Amniotic epithelial cell (primary cell): ENCODE measurements at places on chromosomes 13 and 19.
A peak's percentile ranks its signal among the peaks of the same experiment; 100 is the strongest.

GRCh38 chr13:97878431-97879375 is 74.8 kb upstream of the IPO5 start:
- DNase-seq = no peak

DNA sequence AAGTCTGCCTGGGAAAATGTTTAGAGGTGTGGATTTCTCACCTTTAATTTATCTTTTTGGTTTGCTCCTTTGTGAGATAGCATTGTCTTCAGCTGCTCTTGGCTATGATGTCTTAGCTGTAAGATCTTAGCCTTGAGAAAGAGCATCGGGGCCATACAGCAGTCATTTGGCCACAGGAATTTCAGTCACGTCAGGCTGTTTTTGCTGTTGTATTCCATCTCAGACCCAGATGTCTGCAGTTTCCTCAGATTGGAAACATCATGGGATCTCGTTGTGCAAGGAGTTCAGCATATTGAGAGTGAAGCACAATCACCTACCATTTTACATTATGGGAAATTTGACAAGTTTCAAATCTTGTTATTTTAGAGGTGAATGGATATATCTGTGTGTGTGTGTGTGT is 89.3 kb upstream of the C1QTNF9B start:
- DNase-seq = peak; percentile 100

- DNase-seq = peak; percentile 11
These were observed 28.7 kb upstream of the KCTD15 start for GRCh38 chr19:33767898-33768413.

DNA sequence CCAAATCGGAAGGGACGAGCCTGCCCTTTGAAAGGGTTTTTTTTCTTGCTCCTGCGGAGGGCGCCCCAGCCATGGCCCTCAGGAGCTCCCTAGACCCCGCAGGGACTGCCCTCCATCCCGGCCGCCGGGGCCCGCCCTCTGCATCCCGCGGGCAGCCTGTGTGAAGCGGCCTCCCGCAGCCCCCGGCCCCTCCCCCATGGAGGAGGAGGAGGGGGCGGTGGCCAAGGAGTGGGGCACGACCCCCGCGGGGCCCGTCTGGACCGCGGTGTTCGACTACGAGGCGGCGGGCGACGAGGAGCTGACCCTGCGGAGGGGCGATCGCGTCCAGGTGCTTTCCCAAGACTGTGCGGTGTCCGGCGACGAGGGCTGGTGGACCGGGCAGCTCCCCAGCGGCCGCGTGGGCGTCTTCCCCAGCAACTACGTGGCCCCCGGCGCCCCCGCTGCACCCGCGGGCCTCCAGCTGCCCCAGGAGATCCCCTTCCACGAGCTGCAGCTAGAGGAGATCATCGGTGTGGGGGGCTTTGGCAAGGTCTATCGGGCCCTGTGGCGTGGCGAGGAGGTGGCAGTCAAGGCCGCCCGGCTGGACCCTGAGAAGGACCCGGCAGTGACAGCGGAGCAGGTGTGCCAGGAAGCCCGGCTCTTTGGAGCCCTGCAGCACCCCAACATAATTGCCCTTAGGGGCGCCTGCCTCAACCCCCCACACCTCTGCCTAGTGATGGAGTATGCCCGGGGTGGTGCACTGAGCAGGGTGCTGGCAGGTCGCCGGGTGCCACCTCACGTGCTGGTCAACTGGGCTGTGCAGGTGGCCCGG is 815 bp downstream of the MAP3K10 start:
- DNase-seq = no peak

GRCh38 chr13:33846303-33847062 is 28.5 kb downstream of the RFC3 start:
- DNase-seq = no peak

DNA sequence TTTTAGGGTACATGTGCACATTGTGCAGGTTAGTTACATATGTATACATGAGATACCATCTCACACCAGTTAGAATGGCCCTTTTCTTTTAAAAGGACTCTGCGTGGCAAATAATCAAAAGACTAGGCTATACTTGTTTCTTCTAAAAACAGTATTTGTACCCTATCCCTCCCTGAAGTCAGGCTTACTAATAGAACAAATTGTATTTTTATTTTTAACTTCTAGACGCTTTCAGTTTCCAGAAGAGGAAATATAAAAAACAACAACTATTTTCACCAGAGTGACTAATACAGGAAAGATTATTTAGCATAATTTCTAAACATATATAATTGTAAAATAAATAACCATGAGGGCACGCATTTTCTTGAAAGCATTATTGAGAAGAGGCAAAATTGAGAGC is 83.6 kb downstream of the ITGBL1 start:
- DNase-seq = no peak

- no peak for DNase-seq
These were observed 8.7 kb downstream of the IFNL1 start for GRCh38 chr19:39304701-39305571.
